Stimulated activated CD8-positive, alpha-beta memory T cell treated with anti-CD3 and anti-CD28 coated beads, Interleukin-7, amount 100 ng/mL, for 1 hour (primary cell): ENCODE measurements at places on chromosomes 4 and X.

- no peak for DNase-seq
Observed at GRCh38 chr4:88792268-88792781, 94.7 kb upstream of the NAP1L5 start.

- DNase-seq = no peak
Observed at GRCh38 chrX:119694601-119695534, 1.9 kb upstream of the SEPTIN6 start.

DNA sequence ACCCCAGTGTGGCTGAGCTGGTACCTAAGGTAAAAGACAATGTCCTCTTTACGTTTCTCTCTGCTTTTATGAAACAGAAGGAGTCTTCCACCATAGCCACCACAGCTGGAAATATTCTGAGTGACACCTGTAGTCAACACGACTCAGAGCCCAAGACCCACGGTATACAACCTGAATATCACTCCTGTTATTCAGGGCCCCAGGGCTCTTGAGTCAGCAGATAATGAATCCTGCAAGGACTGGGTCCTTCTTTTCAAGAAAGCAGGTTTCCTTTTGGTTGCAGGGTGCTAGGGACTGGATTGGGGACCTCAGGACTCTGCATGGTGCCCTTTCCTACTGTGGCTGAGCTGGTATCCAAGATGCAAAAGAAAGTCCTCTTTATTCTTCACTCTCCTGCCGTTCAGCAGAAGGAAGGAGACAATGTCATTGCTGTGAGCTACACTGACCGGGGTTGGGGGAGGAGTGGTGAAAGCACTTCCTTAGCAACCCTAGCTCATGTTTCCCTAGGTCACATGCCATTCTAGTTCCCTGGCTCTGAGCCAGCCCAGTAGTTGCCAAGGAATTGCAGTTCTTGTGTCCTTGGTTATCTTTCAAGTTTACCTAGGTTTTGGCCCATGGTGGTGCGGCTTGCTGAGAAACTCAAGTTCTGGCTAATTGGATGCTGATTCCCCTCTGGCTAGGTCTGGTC, 23.7 kb upstream of the UNC5C start:
- DNase-seq = no peak

- no peak for DNase-seq
Observed at GRCh38 chrX:150478496-150479492, 89.6 kb upstream of the MTM1 start.

- DNase-seq = no peak
Observed at GRCh38 chrX:48498374-48498809, 10.4 kb upstream of the PORCN start.
